ENCODE measurements at places on chromosomes 5 and 9. TPM values are rescaled to one million over a fixed set of nuclear protein-coding genes. Genes with fewer than 3 reads are reported as not detected.

GRCh38 chr5:14178671-14179211, 35.6 kb downstream of the TRIO start:
- DNase-seq, result no peak

Gene IGIP
- 2.6 TPM for total RNA-seq

Gene ADAMTS16
- total RNA-seq, result not detected

- no peak for DNase-seq
Observed at GRCh38 chr5:150080696-150081435, 5.5 kb downstream of the CSF1R start.

GRCh38 chr9:99264070-99264680, 42.1 kb downstream of the SEC61B start:
- DNase-seq, result no peak

Gene NMUR2
- not detected for total RNA-seq

- DNase-seq, result no peak
Observed at GRCh38 chr5:63439537-63439936, 522.7 kb downstream of the HTR1A start.

Gene SMIM33
- not detected for total RNA-seq

GRCh38 chr9:82736701-82737100, 326.2 kb downstream of the RASEF start:
- DNase-seq, result no peak

Gene PARP8
- 62.5 TPM for total RNA-seq

- no peak for DNase-seq
Observed at GRCh38 chr9:36924071-36924470, 110.0 kb downstream of the PAX5 start.

GRCh38 chr5:144731786-144732185, 561.1 kb downstream of the KCTD16 start:
- DNase-seq, result no peak

GRCh38 chr5:10620346-10620745, 56.5 kb downstream of the ANKRD33B start:
- DNase-seq, result no peak

DNA sequence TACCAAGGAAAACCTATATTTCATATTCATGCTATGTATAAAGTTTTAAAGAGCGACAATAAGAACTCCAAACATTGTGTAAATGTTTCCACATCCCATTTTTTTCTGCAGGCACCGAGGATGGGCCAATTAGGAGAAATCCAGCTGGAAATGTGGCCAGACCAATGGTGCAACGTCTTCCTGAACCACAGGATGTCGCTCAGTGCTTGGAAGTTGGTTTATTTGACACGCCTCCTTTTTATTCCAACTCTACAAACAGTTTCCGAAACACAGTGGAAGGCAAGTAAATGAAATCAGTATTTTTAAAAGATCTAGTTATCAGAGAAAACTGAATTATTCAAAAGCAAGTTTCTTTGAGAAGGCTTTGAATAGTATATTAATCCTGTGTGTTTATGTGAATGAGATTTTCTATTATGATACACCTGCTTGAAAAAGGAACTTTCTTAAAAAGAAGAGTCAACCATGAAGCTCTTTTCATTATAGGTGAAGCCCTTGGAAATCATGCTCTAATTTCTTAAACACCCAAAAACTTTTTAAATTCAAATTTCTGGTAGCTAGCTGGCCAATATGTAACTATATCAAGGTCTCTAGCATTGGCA, 9.1 kb downstream of the TYRP1 start:
- DNase-seq, result no peak

GRCh38 chr5:135608761-135609443, 30.1 kb upstream of the CXCL14 start:
- DNase-seq, result no peak

Data from natural killer cell treated with Interleukin-12 subunit alpha and Interleukin-12 subunit beta and Interleukin-15 and Interleukin-18, amount 100 ng/mL, for 72 hours (primary cell).